ENCODE measurements at places on chromosomes 1 and 21.

- DNase-seq = no peak
These were observed 414.6 kb downstream of the LRRIQ3 start for GRCh38 chr1:73783352-73783751.

- no peak for DNase-seq
These were observed 4.7 kb upstream of the ZNF496 start for GRCh38 chr1:247336390-247336789.

- DNase-seq = no peak
These were observed 4.2 kb upstream of the AQP10 start for GRCh38 chr1:154316704-154317103.

DNA sequence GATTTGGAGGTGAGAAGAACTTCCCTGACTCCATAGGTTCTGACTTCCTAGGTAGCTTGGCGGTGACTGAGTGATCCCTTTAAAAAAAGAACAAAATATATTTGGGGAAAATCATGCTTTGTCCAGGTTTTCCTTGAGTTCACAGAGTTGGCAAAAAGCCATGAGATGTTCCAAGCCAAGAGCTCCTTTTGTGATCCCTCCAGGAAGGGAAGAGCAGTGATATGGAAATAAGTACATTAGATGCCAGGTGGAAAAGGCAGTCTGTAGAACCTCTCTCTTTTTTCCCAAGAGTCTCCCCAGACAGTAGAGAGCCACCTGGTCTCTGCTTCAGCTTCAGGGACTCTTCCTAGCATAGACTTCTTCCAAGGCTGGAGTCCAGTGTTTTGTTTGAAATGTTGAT is 10.2 kb downstream of the TLCD4 start:
- no peak for DNase-seq

DNA sequence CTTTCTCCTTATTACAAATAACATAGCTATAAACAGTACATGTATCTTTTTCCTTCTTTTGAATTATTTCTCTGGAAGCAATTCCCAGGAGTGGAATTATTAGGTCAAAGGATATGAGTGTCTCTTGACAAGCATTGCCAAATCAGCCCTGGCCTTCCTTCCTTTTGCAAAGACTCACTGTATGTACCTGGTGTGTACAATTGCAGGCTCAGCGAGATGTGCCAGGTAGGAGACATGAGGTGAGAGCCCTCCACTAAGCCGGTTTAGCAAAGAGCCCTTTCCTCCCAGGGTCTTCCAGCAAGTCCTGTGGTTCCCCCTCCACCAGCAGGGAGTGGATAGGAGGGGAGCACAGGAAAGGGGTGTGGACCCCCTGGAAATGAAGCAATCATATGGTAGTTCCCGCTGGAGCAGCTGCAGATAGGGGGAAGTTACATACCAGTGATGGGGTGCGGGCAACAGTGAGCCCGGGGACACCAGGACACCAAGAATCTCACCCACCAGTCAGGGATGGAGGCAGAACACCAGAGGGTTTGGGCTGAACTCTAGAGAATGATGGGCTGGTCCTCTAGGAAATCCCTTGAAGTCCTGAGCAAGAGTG is 18.3 kb downstream of the RCSD1 start:
- no peak for DNase-seq

GRCh38 chr1:60394436-60394835 is 320.9 kb upstream of the C1orf87 start:
- no peak for DNase-seq

GRCh38 chr1:59072583-59072947 is 224.3 kb upstream of the FGGY start:
- no peak for DNase-seq

GRCh38 chr1:202568410-202568809 is 141.8 kb downstream of the SYT2 start:
- no peak for DNase-seq

- no peak for DNase-seq
These were observed 47.6 kb upstream of the PPP2R5A start for GRCh38 chr1:212237651-212238050.

DNA sequence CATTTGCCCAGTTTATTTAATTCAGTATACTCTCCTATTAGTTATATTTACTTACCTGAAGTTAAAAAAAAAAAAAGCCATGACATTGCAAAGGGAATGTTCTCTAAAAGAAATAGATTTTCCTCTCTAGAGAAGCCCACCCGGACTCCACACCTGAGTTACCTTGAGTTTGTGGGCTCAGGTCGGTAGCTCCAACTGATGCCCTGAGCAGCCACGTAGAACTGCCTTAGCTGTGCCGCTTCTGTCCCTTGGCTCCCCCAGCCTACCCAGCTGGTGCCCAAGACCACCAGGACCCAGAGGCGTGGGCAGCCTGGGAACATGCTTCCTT is 250 bp downstream of the F5 start:
- no peak for DNase-seq

- DNase-seq = no peak
These were observed 669 bp upstream of the ARL8A start for GRCh38 chr1:202145068-202145743.

GRCh38 chr1:93969371-93969770 is 60.1 kb upstream of the GCLM start:
- no peak for DNase-seq

GRCh38 chr1:180643693-180644092 is 11.9 kb downstream of the XPR1 start:
- no peak for DNase-seq
